ENCODE measurements at places on chromosomes 1 and 21. TPM values are rescaled to one million over a fixed set of nuclear protein-coding genes. Genes with fewer than 3 reads are reported as not detected.

RIPPLY3 gene
- total RNA-seq = not detected

KRTAP10-5 gene
- not detected for total RNA-seq

RGS13 gene
- total RNA-seq = not detected

CNTN2 gene
- under 0.01 TPM for total RNA-seq

RNU1-4 gene
- total RNA-seq = under 0.01 TPM

CFAP57 gene
- 1.9 TPM for total RNA-seq

TAS1R3 gene
- total RNA-seq = 0.21 TPM

BMP8B gene
- 0.72 TPM for total RNA-seq

AHDC1 gene
- 13.0 TPM for total RNA-seq

COX20 gene
- 16.6 TPM for total RNA-seq

HES2 gene
- total RNA-seq = 299 TPM

ELF3 gene
- total RNA-seq = 77.4 TPM

LY9 gene
- total RNA-seq = 0.96 TPM

TRIM58 gene
- 0.24 TPM for total RNA-seq

OR2T2 gene
- total RNA-seq = not detected

OR2T11 gene
- not detected for total RNA-seq

SPRR4 gene
- not detected for total RNA-seq

WDR3 gene
- 21.7 TPM for total RNA-seq

FCN3 gene
- total RNA-seq = not detected

BARHL2 gene
- total RNA-seq = not detected

SYNC gene
- total RNA-seq = 18.8 TPM

KCNE2 gene
- total RNA-seq = not detected

DARS2 gene
- 20.0 TPM for total RNA-seq

HRNR gene
- not detected for total RNA-seq

Data from tracheal epithelial cell (primary cell).